ENCODE measurements at places on chromosomes 12 and 14.

GRCh38 chr14:93834699-93835371, 46.5 kb upstream of the PRIMA1 start:
- no peak for DNase-seq

- DNase-seq, result no peak
Observed at GRCh38 chr14:74503938-74504335, 10.4 kb downstream of the ISCA2 start.

DNA sequence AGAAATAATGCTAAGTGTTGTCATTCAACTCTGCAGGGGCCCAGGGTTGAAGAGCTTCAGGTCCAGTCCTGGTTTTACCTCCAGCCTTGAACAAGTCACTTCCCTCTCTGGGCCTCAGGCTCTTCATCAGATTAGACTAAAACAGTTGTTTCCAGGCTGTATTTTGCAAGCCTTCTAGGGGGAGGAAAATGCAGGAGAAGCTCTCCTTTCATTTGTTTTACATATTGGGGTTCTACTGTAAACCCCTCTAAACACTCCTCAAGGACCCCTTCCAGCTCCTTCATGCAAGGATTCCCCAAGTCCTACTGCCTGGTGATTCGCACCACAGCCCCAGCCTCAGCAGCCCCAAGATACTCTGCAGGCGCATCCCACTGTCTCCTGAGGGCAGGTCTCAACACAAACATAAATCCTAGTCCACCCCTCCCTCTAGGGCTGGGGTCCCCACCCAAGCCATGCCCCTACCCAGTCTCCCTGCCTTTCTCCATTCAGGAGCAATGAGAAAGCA, 2.7 kb downstream of the SDR9C7 start:
- no peak for DNase-seq

DNA sequence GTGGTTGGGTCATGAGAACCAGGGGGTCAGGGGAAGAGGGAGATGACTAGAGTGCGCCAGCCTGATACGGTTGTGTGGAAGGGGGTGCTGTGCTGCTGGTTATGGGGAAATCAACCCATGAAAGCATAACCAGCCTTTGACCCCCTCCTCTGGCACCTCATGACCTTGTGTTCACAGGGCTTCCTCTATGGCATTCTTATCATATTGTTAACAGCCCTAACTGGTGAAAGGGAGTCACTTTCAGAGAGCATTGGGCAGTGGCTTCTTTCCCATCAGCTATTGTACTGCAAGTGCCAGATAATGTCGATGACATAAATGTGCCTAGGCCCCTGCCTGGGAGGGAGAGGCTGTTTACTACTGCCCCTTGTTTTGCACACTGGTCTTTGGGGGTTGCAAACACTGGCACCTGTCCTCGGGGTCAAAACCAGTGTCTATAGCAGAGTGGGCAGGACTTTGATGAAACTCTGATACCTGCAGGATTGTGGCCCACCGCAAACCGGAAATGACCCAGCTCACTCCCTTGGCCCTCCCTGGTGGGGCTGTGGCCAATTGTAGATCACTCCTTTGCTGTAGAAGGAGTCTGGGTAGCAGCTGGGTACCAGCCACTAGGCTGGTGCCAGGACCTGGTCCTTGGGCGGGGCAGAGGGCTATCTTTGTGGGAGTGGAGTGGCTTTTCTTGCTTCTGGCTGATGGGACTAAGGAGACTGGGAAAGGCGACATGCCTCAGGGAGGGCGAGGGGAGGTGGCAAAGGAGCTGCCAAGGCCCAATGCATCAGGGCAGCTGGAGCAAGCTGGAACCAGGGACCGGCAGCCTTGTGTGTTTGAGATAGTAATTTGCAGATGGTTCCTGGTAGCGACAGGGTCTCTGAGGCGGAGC, 634 bp upstream of the TMEM63C start:
- no peak for DNase-seq

DNA sequence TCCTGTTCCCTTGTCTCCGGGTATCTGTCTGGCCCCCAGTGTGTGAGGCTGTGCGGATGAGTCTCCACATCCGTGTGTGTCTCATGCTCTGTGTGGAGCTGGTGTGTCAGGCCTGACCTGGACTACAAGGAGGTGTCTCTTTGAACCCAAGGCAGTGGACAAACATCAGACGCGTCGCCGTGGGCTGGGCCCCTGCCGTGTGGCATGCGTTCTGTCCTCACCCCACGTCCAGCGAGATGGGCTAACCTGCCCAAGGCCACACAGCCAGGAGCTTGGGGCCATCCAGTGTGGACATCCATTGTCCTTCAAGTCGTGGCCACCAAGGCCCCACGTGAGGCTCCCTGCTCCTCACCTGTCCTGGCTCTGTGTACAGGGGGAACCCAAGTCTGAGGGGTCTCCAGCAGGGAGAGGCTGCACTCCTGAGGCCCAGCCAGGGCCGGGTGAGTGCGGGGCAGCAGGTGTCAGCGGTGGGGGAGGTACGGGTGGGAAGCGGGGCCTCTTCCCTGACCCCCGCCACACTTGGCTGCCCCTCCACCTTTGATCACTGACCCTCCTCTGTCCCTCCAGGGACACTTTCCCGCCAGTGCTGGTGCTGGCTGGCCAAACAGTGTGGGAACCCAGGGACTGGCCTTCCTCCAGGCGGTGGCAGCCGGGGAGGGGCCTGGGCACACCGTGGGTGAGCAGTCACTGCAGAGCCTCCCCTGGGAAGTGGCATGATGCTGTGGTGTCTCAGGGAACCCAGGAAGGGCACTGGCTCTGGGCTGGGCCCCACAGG, 48.5 kb downstream of the CYP46A1 start:
- no peak for DNase-seq

All from activated T-cell treated with anti-CD3 and anti-CD28 coated beads, Interleukin-2, amount 50 U/mL, for 1 hour (primary cell).